ENCODE measurements at places on chromosomes 3 and 15.

DNA sequence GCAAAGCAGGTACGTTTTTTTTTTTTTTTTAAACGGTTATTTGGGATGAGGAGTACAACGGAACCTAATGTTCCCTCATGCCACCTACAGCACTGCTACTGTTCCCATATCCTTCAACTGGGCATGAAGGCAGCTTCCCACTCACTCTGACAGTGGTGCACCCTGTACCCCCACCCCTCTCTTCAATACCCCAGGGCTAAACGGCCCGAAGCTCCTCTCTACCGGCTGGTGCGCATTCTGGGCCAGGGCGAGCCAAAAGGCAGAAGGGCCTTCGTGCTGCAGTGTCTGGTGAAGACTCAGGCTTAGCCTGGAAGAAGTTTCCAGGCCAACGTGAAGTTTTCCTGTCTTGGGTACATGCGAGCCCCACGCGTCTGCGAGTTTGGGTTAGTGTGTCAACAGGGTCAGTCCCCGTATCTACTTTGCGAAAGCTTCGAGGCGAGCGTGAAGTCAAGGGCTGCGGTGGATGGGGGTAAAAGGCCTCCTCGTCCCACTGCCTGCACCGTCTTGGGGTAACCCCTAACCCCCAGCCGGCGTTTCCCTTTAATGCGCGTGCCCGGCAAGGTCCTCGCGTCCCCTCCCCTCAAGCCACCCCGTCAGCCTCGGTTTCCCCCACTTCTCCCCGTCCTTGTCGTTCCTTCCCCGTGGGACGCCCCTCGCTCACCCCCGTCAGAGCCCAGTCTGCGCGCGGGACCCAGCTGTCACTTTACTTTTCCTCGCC is 765 bp upstream of the UBE2E2 start:
- no peak for DNase-seq

- DNase-seq: no peak
Observed at GRCh38 chr3:7841451-7841850, 660.2 kb upstream of the LMCD1 start.

GRCh38 chr3:159916052-159916451 is 72.6 kb upstream of the IL12A start:
- DNase-seq: no peak

DNA sequence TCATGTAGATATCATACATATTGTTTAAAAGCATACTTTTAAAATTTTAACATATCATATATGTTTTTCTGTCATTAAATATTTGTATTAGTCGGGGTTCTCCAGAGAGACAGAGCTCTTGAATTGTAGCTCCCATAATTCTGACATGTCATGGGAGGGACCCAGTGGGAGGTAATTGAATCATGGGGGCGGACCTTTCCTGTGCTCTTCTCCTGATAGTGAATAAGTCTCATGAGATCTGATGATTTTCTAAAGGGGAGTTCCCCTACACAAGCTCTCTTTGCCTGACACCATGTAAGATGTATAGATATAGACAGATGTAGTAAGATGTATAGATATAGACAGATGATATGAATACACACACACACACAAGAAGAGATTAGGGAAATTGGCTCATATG is 161.2 kb upstream of the ABI3BP start:
- no peak for DNase-seq

- DNase-seq: no peak
Observed at GRCh38 chr15:70569714-70570231, 193.6 kb downstream of the UACA start.

GRCh38 chr15:26891448-26892181 is 24.8 kb downstream of the GABRA5 start:
- DNase-seq: peak; percentile 62

GRCh38 chr15:98703126-98703685 is 54.9 kb downstream of the IGF1R start:
- DNase-seq: no peak

GRCh38 chr15:41936155-41936554 is 36.2 kb downstream of the EHD4 start:
- DNase-seq: no peak

GRCh38 chr3:107817076-107817475 is 273.8 kb downstream of the CD47 start:
- DNase-seq: no peak

Data from HuH-7 (cell line).